ENCODE measurements at places on chromosomes 6 and 20.

GRCh38 chr6:107361753-107362604 is 97.4 kb downstream of the PDSS2 start:
- no peak for DNase-seq

GRCh38 chr6:89834884-89835792 is 5.5 kb downstream of the CASP8AP2 start:
- DNase-seq, result no peak

GRCh38 chr6:146891615-146892265 is 293.0 kb downstream of the ADGB start:
- no peak for DNase-seq

- DNase-seq, result no peak
Observed at GRCh38 chr6:160134779-160135547, 13.3 kb downstream of the SLC22A1 start.

GRCh38 chr20:33400812-33401183 is 521 bp downstream of the CDK5RAP1 start:
- peak; percentile 22 for DNase-seq

- no peak for DNase-seq
Observed at GRCh38 chr6:119105282-119105681, 26.8 kb upstream of the FAM184A start.
